ENCODE measurements at places on chromosomes 2 and 18.

DNA sequence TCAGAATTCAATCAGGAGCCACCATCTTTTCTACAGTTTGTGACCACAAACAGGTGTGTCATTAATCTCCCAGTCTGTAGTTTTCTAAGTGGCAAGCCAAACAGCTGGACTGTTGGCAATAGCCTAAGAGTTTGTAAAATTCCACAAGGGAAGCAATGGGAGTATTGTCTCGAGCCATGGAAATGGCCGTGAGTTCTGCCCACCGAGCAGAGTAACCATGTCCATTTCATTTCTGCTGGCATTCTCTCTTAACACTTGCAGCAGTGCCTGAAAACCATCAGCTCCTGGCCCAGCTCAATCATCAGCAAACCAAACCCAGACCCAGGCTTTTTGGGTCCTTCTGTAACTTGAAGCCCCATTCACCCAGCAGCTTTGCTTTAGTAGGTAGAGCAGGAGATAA lies 387.8 kb upstream of the CDH7 start:
- DNase-seq: no peak

DNA sequence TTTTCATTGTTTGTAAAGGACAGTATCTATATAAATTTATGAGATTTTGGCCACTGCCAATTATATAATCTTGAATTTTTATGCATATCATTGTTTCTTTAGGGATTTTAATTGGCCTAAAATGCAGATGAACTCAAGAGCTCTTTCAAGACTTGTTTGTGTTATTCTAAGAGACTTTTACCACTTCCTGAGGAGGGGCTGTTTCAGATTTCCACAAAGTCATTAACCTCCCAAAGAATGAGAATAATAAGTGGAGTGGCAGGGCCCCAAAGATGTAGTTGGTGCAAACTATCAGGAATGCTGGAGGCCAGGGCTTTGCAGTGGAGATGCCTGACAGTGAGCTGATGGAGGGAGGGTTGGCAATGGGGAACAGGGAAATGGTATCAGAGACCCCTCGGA lies 15.5 kb upstream of the ACVR1 start:
- no peak for DNase-seq

- no peak for DNase-seq
These were observed 39.6 kb upstream of the PDK1 start for GRCh38 chr2:172516299-172516698.

- DNase-seq: no peak
These were observed 134.7 kb downstream of the ASXL3 start for GRCh38 chr18:33712719-33713118.

DNA sequence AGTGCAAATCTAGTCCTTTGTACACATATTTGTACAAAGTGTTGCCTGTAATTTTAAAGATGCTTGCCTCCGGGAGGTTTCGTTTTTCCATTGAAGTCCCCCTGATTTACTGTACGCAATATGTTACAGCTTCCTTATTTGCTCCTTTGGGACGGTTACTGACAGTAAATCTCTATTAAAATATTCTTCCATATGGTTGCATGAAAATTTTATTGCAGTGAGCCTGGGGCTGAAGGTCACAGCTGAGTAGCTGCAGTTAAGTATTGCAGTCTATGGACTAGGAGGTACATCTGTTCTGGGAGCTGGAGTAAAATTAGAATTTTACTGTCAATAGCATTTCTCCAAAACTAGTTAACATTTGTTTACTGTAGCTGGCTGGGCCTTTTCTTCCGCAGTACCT lies 119.2 kb downstream of the ETAA1 start:
- DNase-seq: no peak
